ENCODE measurements at places on chromosomes 11 and 22. TPM values are rescaled to one million over a fixed set of nuclear protein-coding genes. Genes with fewer than 3 reads are reported as not detected.
A peak's percentile ranks its signal among the peaks of the same experiment; 100 is the strongest.

GRCh38 chr11:44574610-44575287, 9.3 kb downstream of the CD82 start:
- DNase-seq, result no peak

GRCh38 chr11:13207665-13208594, 69.7 kb upstream of the BMAL1 start:
- DNase-seq, result no peak

GRCh38 chr22:19149991-19150390, at the start of gene GSC2:
Gene GSC2 (minus strand): TSS chr22:19150292. CDS start chr22:19150283, 9 bp downstream.
- DNase-seq, result no peak

DNA sequence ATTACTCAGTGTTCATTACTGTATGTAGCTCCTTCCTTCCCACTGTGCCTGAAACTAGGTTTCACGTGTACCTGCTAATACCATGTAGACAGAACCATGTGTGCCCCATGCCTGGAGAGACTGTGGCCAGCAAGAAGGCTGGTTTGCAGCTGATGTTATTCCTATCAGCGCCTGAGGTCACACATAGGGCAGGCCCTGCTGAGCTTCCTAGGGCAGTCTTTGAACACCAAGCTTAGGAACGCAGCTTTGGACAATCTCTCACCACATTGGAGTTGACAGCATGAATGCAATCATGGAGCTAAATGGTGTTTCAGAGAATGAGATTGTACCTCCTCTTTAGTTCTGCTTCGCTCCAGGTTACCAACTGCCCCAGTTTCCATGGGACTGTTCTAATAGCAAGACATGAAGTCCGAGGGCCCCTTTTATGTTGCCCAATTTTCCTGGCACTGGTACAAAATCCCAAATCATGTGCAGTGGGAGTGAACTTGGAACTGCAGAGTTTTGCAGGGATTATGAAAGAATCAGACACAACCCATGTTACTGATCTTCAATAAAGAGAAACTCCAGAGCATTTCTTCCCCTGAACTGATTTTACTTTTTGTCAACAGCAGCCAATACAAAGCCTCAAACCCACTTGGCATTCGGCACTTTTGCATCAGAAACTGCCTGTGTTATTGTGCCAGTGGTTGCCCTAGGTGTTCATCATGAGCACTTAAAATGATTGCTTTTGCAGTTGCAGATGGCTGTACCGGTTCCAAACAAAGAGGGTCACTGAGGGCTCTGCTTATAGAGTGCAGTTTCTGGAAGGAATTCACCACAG, 154.2 kb upstream of the TTC12 start:
- no peak for DNase-seq

KCNK4 gene
- not detected for total RNA-seq

DNA sequence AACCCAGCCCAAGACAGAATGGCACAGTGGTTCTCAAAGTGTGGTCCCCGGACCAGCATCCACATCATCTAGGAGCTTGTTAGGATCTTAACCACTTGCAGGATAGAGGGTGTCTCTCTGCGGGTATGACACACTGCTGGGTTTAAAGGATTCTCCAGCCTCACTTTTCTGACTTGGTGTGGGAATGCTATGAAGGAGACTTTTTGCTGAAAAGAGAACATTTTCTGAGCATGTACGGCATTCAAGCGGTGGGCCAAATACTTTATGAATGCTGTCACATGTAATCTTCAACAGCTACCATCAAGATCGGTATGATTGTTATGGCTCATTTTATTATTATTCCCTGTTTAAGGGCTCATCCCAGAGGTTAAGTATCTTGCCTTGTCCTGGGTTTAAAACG, 1.8 kb upstream of the CD82 start:
- no peak for DNase-seq

DNA sequence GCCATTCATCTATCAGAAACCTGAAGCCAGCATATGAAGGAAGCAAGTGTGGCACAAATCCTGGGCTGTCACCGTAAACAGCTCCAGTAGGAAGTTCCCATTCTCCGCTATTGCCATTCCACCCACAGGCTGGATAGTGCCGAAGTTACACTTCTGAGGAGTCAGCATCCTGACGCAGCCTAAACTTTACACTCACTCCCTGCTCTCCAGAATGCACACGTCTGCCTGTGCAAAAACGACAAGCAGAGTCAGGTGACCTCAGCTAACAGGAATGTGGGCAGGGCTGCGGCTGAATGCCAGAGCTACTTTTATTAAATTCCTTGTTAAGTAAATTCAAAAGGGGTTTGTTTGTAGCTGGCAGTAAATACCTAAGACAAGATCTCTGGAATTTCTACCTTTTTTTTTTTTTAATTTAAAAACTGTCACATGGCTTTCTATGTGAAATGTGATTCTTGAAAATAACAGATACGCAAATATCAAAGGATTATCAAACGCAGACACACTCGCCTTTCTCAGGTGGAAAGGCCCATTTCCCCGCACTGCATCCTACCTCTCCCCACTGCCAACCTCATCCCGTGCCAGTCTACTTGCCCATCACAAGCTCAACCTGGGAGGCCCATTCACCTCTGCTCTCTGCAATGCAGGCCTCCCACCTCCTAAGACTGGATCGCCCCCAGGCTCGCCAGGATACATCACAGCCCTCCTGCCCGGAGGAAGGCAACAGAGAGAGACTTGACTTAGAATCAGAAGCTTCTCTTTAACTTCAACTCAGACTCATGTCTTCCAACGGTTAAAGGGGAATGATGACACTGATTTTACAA, 33.5 kb downstream of the NFRKB start:
- peak; percentile 56 for DNase-seq

GRCh38 chr11:100949443-100949842, 180.2 kb downstream of the PGR start:
- DNase-seq, result no peak

GRCh38 chr22:31177420-31178162, 17.6 kb downstream of the RNF185 start:
- DNase-seq, result no peak

DNA sequence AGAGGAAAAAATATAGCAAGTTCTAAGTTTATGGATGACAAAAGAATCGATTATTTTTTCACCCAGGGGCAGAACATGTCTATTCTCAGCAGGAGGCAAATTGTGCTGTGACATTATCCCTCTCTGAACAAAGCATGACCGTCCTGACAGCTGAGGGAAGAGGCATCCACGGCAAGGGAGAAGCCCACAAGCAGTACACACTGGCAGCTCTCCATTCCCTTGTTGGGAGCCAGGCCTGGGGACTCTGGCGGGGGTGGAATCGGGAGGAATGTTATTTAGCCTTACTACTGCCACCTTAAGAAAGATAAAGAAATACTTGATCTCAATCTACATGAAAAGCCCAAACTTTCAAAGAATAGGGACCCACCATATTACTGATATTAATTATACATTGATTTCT, 3.4 kb downstream of the KIRREL3 start:
- DNase-seq, result no peak

DNA sequence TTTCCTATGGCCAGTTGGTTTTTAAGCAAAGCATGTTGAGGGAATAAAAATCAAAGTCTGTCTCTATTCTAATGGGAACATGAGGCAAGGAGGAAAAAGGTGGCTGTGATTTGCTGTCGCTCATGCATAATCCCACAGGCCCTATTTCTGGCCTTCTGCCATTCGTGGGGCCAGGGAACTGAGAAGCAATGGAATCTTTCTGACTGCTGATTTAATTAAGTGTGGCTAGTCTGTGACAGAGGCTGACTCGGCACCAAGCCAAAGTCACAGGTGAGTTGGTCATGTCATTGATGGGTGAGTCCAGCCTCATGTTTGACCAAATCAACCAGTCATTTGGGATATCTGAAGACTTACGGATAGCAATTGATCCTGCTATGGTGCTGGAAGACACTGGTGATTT, 429.3 kb upstream of the CADM1 start:
- no peak for DNase-seq

SPI1 gene
- total RNA-seq, result 8.3 TPM

NPTXR gene
- total RNA-seq, result 23.3 TPM

GRCh38 chr22:17575151-17575550, 11.9 kb downstream of the SLC25A18 start:
- no peak for DNase-seq

DNA sequence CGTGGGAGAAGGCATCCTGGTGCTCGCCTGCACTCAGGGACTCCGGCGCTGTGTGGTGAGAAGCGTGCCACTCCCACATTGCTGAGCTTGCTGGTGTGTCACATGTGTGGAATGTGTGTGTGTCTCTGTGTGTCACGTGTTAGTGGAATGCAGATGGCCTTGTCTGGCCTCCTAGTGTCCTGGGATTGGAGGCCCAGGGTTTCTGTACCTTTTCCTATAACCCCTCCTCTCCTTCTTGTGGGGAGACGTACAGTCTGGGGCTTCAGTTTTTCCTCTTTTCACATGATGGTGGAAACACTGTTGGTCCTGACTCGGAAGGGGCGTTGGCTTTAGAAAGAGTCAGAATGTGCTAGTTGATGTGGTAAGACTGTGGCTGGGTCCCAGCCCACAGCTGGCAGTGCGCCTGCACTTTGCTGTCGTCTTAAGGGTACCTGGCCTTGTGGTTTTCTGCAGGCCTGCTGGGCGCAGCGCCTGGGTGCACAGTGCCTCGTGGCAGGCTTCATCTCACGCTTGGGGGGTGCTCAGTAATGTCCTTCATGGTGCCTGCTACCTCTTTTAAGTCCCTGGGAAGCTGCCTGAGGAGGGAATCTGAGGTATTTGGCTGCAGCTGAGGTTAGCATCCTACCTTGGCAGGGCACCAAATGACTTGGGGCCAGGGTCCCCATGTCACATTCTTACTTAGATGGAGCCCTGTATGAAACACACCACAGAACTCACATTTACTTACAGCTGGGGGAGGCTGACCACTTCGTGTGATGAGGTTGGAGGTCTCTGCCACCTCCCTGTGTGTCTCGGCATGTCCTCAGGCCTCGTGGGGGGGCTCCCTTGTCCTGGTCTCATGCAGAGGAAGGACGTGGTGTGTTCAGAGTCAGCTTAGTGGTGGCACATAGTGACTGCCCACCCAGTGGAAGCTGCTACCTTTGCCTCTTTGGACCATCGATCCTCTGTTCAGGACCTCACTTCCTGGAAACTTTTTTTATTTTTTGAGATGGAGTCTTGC, 61.9 kb downstream of the MED15 start:
- DNase-seq, result peak; percentile 61

TMEM191B gene
- 0.74 TPM for total RNA-seq

DNA sequence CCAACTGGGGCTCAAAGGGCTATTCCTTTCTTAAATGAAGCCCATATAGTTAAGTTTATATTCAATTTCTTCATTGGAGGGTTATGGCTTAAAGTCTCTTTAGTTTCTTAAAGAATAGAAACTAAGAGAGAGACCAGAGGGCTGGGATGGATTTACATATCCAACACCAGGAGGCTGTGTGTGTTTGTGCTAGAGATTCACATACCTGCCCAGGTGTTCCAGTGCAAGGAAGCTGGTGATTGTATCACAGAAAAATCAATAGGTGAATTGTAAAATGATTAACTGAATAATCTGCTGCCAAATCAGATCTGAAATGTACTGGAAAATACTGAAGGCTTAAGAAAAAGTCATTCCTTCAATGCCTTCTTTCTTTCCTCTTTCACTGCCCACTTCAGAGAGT, 148.2 kb upstream of the BDNF start:
- DNase-seq, result no peak

- no peak for DNase-seq
These were observed 1.3 kb upstream of the PARVG start for GRCh38 chr22:44179196-44179988.

DNA sequence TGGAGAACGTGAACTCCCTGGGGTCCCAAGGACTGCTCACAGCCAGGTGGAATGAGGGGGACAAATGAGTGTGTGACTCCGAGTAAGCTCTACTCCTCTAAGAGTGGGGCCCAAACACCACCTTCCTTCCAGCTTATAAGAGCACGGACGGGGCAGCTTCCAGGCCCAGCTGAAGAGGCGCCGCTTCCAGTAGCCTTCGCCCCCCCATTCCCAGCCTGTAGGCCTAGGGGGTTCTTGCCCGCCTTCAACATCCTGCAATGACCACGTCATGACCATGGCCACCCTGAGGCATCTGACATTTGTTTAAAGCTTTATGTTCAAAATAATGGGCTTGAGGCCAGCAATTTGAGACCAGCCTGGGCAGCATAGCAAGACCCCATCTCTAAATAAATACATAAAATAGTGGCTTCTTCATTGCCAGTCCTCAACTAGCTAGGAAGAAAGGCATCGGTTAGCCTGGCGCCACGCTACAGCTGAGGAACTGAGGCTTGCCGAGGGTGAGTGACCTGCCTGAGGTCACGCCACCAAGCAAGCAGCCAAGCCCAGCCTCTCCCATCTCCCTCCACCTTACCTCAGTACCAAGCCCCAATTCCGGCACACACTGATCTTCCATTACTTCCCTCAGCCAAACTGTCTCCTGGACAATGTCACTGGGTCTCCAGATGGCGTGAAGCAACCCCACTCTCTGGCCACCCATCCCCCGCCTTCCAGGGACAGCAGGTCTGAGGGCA, 7.8 kb upstream of the TNFRSF13C start:
- DNase-seq, result no peak

TMEM151A gene
- not detected for total RNA-seq

GRCh38 chr11:22454461-22455090, 116.4 kb downstream of the SLC17A6 start:
- no peak for DNase-seq

GRCh38 chr11:68659158-68659921, 25.0 kb upstream of the GAL start:
- DNase-seq, result peak; percentile 66

GRCh38 chr11:116688202-116688540, 84.6 kb downstream of the BUD13 start:
- DNase-seq, result no peak

- DNase-seq, result no peak
These were observed 86.0 kb upstream of the GRIK4 start for GRCh38 chr11:120425527-120425926.

DNA sequence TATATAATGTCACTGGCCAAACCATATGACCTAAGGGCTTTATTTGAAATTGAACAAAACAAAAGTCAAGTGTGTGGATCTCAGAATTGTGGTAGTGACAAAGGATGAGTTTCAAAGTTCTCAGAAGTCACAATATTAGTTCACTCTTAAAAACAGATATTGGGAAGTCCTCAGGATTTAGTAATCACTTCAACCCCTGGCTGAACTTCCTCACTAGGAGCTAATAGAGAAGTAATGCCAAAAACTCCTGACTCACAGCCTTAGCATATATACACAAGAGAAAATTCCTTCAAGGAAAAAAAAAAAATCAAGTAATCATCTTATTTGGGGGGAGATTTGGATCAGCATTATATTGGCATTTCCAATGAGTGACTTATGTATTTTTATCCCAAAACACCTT, 75.6 kb upstream of the APOA1 start:
- no peak for DNase-seq

RBMXL2 gene
- total RNA-seq, result not detected

GRCh38 chr11:128057786-128058395, 529.5 kb downstream of the ETS1 start:
- no peak for DNase-seq

Measured in left ventricle myocardium inferior (tissue), 1 donor.